Activated CD4-positive, alpha-beta T cell treated with anti-CD3 and anti-CD28 coated beads, Interleukin-2, amount 50 U/mL, for 4 hours (primary cell): ENCODE measurements at places on chromosomes 6 and 20.

GRCh38 chr6:163776196-163776905 is 361.8 kb downstream of the QKI start:
- DNase-seq: no peak

GRCh38 chr6:17271628-17272027 is 9.5 kb upstream of the RBM24 start:
- DNase-seq: no peak

DNA sequence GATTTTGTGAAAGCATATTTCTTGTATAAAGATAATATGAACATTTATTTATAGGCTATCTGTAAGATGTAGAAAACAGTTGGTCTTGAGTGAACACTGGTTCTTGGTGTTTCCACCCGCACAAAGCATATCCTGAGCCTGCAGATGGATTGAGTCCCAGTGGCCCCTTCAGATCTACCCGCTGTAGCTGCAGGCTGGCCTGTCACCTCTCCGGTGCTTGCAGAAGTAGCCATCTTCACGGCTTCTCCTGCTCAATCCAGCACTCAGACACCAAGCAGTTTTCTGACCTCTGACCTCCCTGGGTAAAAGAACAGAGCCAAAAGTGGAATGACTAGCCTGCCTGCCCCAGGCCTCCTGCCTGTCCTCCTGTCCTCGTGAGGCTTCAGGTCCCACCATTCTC is 22.7 kb downstream of the LYRM2 start:
- no peak for DNase-seq

GRCh38 chr6:169837529-169838250 is 86.3 kb downstream of the ERMARD start:
- DNase-seq: no peak

GRCh38 chr6:150169609-150170008 is 26.8 kb downstream of the PPP1R14C start:
- no peak for DNase-seq
